Colonic mucosa (tissue), 4 donors: ENCODE measurements at places on chromosomes 12 and 14. TPM values are rescaled to one million over a fixed set of nuclear protein-coding genes. Genes with fewer than 3 reads are reported as not detected.

GZMB gene
- 3.0 TPM for total RNA-seq

- no peak for DNase-seq
Observed at GRCh38 chr14:25044106-25044698, 5.7 kb downstream of the STXBP6 start.

GRCh38 chr14:105168496-105168978 is at the start of gene JAG2:
TSS of gene JAG2 (minus strand) at chr14:105168776. CDS start at chr14:105168420, 356 bp downstream.
- peak; percentile 53 for DNase-seq

LHX5 gene
- total RNA-seq = not detected

DNA sequence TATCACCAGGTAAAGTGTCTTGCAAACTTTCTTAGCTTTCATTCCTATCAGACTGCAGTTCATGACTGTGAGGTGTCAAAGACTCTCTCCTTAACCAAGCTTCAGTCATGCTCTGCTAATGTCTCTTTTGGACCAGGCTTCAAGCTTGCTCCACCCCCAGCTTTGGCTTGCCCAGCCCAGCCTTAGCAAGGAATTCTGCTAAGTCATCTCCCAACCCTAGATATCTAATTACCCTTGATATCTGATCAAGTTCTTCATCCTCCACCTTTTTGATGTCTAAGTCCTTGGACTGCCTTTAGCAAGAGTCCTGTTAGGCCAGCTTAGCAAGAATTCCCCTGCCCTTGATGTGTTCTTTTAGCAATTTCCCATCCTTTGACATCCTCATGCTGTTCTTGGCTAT is 108.9 kb upstream of the FGD4 start:
- DNase-seq = no peak

GRCh38 chr12:50425589-50426258 is 25.0 kb downstream of the LARP4 start:
- no peak for DNase-seq

NTN4 gene
- total RNA-seq = 12.4 TPM

- peak; percentile 96 for DNase-seq
Observed at GRCh38 chr12:57487597-57488401, at the start of gene MARS1. TSS of gene MARS1 (plus strand) at chr12:57488068. CDS start at chr12:57488091, 23 bp downstream.

KCNC2 gene
- total RNA-seq = 0.16 TPM

GRCh38 chr12:66751432-66752113 is 72.7 kb upstream of the GRIP1 start:
- no peak for DNase-seq

INSM2 gene
- total RNA-seq = not detected

- DNase-seq = no peak
Observed at GRCh38 chr12:90974286-90974685, 19.3 kb upstream of the CCER1 start.

HCAR3 gene
- 0.56 TPM for total RNA-seq

PRB2 gene
- total RNA-seq = not detected

- no peak for DNase-seq
Observed at GRCh38 chr12:71010143-71010479, 89.6 kb upstream of the PTPRR start.

FSCB gene
- not detected for total RNA-seq

GRCh38 chr12:113683574-113683973 is 211.9 kb upstream of the LHX5 start:
- DNase-seq = no peak

- no peak for DNase-seq
Observed at GRCh38 chr14:101459551-101459900, 101.8 kb upstream of the DIO3 start.

- no peak for DNase-seq
Observed at GRCh38 chr14:35435177-35435576, 30.6 kb upstream of the NFKBIA start.

DNA sequence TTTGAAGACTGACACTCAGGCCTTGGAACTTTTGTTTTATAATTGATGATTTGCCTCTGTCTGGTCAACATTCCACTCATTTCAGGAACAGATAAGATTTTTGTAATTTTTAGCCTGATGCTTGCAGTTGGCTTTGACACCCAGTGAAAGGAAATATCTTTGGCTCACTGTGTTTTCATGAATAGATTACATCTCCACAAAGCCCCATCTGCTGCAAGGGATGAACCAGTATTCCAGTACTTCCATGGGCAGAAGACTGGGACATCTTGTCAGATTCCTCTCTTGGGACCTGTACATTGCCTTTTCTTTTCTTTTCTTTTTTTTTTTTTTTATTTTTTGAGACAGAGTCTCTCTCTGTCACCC is 28.4 kb downstream of the GSG1 start:
- DNase-seq = no peak

DNA sequence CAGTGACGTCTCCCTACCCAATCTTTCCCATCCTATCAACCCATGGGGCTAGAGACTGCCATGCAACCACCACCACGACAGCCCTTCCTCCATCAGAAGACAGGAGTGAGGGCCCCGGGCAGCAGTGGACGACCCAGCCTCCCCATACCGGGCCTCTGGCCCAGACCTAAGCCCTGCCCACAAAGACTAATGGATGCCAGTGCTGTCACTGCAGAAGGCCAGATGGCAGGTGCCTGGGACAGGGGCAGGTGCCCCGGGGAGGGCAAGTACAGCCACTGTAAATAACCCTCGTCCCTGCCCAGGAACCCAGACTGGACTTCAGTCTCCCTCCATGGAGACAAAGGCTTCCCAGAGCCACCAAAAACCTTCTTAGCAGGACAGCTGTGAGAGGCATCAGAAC is 20.3 kb upstream of the HSPB8 start:
- no peak for DNase-seq

DNA sequence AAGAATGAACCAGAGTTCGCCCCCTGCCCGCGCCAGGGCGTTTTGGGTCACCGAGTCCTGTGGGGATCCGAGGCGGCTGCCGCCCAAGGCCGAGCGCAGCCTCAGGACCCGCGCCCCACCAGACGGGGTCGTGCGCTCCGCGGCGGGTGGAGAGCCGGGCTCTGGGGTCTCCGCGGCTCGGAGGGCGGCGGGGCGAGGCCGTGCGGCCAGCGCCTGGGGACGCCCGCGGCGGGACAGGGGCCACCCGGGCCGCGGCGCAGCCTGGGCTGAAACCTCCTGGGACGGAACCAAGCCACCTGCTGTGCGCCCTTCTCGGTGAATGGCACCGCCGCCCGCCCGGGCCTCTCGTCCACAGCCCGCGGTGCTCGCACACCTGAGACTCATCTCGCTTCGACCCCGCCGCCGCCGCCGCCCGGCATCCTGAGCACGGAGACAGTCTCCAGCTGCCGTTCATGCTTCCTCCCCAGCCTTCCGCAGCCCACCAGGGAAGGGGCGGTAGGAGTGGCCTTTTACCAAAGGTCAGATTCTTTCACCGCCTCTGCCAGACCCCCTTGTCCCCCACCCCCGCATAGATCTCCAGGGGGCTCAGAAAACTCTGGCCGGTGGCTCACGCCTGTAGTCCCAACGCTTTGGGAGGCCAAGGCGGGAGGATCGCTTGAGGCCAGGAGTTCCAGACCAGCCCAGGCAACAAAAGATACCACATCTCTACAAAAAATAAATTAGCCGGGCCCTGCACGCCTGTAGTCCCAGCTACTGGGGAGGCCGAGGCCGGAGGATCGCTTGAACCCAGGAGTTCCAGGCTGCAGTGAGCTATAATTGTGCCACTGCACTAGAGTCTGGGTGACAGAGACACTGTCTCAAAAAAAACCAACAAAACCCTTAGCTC is 901 bp downstream of the B3GNT4 start:
- DNase-seq = no peak

- DNase-seq = no peak
Observed at GRCh38 chr14:31877255-31877798, 199.8 kb upstream of the ARHGAP5 start.

GRCh38 chr12:67222302-67222701 is 46.9 kb upstream of the CAND1 start:
- no peak for DNase-seq

VEZT gene
- total RNA-seq = 62.2 TPM

DNA sequence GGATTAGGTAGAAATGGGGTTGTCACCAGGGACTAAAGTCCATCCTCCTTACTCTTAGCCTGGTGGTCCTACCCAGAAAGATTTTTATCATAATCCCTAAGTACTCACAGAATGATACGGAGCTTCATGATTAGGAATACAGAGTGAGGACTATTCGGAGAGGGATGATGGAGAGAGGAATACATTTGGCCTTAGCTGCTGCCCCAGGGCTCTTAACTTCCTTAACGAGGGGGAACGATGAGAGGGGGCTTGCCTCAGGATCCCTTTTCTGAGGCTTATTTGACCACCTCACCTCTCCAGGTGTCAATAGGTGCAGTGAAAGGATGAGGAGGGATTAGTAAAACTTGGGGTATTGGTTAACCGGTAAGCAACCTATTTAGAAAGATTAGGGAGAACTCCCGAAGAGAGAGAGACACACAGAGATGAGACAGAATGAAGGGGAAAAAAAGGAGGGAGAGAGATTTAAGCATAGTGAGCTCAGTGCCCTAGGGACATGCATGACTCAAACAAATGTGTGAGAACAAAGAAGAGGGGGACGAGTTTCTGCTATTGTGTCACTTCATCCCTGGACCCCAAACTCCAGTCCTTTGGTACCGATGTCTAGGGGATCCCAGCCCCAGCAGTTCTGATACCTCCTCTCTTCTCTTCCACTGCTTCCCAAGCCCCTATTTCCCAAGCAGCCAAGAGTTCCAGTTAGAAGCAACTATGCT is 1.1 kb downstream of the NFE2 start:
- no peak for DNase-seq

DNA sequence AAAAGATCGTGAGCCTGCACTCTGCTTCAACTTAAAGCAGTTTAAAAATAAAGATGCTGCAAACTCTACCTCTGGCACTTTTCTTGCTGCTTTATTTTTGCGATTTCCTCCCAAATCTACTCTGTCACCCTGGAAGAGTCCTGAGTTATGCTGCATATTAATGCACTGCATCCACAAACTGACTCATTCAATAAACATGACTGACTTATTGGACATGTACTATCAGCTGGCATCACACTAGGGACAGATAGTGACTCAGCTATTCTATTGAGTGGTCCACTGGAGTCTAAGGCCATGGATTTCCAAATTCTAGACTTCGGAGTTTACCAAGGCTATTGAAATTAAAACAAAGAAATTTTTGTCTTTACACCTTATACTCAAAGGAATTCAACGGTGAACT is 90.7 kb upstream of the PTPRR start:
- DNase-seq = no peak
